ENCODE measurements at places on chromosomes 13 and 19.
A peak's percentile ranks its signal among the peaks of the same experiment; 100 is the strongest.

- no peak for DNase-seq
Observed at GRCh38 chr13:74774264-74774663, 640.1 kb upstream of the KLF12 start.

DNA sequence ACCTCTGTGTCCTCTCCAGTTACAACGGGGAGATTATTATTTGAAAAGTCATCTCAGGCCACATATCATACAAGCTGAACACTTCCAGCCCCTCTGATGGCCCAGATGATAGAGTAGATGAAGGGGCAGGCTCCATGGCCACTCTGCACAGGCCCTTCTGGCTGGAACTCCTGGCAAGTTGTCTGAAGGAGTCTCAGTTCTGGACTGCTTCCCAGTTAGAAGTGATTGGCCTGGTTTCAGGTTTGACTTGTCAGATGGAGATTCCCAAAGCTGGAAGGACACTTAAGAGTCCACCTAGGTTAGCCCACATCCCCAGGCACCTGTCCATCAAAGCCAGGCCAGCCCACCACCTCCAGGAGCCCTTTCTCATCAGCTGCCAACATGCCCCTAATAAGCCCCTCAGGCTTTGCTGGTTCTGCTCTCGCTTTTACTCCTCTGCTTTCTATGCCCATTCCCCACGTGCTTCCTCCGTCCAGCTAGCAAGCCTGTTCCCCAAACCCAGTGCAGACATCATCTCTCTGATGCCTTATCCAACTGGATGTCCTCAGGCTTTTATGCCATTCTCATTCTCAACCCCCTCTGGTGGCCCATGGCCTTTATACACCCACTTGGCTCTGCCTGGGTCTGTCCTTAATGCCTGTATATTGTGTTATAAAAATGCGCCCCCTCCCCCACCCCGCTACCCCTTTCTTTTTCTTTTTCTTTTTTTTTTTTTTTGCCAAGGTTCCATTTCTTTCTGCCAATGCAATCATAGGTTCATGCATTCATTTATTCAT is 56.5 kb downstream of the HSPH1 start:
- DNase-seq, result no peak

- no peak for DNase-seq
Observed at GRCh38 chr13:49657241-49657641, 28.9 kb downstream of the ARL11 start.

GRCh38 chr19:9863759-9864158 is 28.6 kb downstream of the PIN1 start:
- no peak for DNase-seq

- DNase-seq, result no peak
Observed at GRCh38 chr13:112953591-112954487, 15.2 kb upstream of the MCF2L start.

DNA sequence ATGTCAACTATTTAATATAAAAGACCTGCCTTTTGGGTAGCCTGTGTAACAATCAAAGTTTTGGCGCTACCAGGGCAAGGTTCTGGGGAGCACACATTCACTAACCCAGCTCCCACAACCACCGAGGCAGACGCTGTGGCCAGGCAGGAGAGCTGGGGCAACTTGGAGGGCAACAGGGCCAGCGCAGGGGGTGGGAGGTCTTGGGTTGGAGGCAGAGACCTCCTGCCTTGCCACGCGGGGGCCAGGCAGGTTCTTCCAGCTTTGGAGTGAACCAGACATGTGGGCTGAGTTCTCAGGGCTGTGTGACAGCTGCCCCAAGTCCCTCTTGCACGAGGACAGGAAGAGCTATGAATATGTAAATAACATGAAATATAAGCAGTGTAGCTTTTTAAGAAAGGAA is 30.3 kb upstream of the MCF2L start:
- DNase-seq, result no peak

DNA sequence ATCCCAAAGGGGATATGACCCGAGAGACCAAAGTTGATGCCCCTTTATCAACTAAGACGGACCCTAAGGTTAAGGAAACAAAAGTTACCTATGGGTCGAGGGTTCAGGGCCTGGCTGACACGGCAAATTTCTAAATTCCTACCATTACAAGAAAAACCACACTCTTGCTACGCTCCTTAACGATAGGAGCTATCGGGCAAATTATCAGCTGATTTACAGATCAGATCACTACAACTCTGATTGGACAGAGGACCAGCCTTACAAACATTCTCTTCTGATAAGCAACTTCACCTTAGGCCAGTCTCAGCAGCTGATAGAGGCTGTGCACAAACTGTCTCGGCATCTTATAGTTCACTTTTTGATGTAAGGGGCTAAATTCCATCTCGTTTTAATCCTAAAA is 117.9 kb downstream of the KCTD15 start:
- DNase-seq, result no peak

GRCh38 chr13:89695343-89696257 is 1651.9 kb upstream of the MIR17HG start:
- peak; percentile 61 for DNase-seq

DNA sequence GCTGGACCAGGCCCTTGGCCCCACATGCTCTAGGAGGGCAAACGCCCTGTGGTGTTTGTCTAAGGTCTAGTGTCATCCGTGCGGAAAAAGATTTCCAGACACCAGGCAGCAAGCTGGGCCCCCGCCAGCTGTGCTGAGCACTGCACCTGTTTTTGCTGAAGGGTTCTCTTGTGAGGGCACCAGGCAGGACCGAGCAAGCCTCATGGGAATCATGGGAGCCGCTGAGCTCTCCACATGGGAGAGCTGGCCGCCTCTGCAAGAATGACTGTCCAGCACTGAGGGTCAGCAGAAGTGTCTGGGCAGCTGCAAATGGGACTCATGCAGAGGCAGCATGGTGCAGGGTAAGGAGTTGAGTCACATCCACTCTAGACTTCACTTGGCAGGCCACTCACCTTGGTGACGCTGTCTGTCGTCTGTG is 12.0 kb downstream of the B3GNT8 start:
- no peak for DNase-seq

DNA sequence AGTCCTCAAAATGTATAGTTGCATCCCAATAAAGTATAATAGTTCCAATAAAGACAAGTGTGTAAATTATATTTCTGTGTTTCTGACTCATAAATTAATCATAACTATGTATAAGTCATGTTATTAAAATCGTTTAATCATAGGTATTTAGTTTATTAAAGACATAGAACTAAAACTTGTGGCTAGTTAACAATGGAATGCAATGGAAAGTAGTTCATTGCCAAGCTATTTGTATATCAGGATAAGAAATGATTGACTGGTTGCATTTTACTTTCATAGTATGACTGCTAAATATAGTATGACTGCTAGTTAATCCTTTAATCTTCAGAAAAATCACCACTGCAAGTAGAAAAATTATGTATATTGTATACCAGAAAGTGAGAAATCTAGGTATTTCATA is 16.9 kb downstream of the COG3 start:
- no peak for DNase-seq

DNA sequence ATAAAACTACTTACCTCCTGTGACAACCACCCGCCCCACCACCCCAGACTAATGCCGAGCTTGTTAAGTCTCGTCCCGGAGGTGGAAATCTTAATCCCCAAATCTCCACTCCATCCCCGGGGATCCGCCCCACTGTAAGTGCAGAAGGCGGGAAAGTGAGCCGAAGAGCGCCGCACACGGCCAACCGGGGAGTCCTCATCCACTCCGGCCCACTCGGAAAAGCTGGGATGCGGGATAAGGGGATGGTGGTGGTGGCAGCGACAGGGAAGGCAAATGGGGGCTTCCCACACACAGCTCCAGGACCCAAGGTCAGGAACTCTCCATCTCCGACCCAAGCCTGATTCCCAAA is 621 bp downstream of the FBL start:
- DNase-seq, result peak; percentile 64

DNA sequence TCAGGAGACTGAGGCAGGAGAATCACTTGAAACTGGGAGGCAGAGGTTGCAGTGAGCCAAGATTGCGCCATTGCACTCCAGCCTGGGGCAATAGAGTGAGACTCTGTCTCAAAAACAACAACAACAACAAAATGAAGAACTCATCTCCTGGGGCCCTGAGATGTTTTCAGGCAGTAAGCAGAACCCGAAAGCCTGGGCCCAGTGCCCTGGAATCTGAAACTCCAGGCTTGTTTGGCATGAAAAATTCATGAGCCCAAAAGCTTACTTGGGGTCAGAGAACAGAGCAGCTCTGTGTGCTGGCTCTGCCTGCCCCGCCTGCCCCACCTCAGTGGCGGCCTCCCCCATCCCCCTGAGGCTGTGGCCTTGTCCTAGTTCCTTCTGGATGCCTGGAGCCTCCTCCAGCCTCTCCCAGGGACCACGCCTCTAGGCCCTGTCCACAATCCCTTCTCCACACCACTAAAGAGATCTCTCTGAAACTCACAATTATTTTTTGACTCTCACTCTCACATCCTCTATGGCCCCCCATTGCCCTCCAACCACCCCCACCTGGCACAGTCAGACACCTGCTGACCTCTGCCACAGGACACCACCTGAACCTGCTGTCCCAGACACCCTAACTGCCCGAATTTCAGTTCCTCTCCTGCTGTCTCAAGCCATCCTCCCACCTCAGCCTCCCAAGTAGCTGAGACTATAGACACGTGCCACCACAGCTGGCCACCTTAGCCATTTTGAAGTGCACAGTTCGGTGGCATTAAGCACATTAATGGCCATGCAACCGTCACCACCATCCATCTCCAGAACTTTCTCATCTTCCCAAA is 6.9 kb upstream of the AP1M2 start:
- no peak for DNase-seq

- peak; percentile 31 for DNase-seq
Observed at GRCh38 chr19:39765091-39766076, 13.3 kb upstream of the LEUTX start.

DNA sequence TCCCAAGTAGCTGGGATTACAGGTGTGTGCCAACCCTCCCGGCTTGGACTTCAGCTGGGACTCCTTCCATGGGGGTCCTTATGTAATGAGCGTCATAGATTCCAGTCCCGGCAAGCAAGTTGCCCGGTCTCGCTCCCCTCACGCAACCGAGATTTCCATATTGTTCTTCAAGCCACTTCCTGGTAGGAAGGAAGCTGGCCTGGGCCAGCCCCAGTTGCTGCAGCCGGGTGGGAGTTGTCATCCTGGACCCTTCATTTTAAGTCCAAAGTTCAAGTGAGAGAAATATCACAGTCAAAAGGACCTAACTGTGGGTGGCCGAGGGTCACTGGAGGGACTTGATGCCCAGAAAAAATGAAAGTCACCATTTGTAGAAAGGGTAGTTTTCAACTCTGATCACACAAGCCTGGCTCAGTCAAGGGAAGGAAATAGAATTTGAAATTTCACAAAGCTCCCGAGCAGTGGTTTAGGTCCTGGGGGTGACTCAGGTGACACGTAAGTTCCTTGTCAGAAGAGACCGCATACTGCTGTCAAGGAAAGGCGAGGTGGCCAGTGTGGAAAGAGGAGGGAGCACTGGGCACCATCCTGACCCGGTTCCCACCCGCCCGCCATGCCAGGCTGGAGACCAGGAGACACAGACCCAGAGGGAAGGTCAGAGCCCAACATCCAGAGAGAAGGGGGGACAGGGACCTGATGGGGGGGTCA is 5.3 kb downstream of the FGF21 start:
- no peak for DNase-seq

- no peak for DNase-seq
Observed at GRCh38 chr13:111555268-111555808, 234.9 kb downstream of the TEX29 start.

DNA sequence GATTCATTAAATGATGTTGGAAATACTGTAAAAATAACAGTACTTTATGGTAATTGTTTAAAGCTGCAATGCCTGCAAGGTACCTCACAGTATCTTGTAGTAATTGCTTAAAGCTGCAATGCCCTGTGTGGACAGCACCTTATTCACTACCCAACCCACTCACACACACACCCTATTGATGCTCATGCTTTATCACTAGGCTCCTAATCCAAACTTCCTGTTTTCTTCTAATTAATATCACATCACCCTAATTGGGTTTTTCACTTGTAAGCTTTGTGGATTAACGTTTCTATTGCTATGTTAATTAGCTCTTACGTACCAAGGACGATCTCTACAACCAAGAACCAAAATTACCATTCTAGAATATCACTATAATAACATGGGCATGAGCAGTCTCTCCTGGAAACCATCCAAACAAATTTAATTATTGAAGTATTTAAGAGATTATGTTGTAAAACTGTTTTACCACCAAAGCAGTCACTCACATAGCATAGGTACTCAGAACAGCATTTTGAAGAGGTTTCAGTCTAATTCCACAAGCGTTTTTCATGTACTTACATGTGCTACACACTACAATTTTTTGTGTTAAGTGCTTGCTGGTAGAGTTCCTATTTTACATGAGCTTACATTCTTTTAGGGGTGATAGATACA is 303.8 kb downstream of the PCDH9 start:
- peak; percentile 75 for DNase-seq

DNA sequence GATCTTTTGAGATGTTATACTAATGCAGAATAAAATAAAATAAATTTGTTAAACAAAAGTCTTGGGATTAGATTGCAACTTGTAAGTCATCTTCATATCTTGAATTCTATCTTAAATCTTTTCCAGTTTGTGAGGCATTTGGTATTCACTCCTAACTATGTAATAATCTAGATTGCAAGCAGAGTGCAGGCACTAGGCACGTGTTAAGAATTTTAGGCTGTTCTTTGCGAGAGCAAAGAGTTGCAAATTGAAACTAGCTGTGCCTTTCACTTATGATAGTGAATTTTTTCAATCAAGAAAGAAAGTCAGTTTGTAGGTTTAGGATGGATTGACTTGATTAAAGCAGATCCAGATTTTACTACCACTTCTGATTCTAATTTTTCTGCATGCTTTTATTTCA is 264.1 kb upstream of the SPRY2 start:
- DNase-seq, result no peak

Data from NCI-H524 (cell line).